ENCODE measurements at places on chromosomes 16 and 17.

GRCh38 chr17:66345264-66345663, 42.9 kb downstream of the PRKCA start:
- DNase-seq: no peak

- DNase-seq: no peak
Observed at GRCh38 chr16:73205153-73205886, 157.4 kb upstream of the ZFHX3 start.

DNA sequence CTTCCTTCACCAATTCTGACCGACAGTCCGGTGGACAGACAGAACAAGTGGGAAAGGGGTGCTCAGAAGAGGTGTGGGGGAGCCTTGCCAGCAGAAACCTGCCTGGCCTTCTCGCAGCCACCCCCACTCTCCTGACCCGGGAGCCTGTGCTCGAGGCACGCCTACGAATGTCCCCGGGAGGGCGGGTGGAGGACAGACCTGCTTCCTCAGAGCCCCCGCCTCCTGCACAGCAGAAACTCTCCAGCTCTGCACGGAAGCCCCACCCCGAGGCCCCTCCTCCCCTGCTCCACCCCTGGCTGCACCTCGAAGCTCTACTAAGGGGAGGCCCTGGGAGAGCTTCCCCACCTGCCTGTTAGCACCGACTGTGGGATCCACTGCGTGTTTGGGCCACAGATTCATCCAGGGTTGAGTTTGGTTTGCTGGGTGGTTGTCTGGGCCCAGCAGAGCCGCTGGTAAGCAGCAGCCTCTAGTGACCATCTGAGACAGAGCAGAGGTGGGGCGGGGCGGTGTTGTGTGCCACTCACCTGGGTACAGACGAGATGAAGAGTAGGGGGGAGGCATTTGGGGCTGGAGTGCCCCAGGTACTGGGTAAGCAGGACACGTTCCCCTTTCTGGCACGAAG, 6.2 kb downstream of the TAF1C start:
- no peak for DNase-seq

- DNase-seq: no peak
Observed at GRCh38 chr16:23979441-23979840, 143.7 kb downstream of the PRKCB start.

- DNase-seq: no peak
Observed at GRCh38 chr16:77298418-77299360, 99.5 kb downstream of the SYCE1L start.

DNA sequence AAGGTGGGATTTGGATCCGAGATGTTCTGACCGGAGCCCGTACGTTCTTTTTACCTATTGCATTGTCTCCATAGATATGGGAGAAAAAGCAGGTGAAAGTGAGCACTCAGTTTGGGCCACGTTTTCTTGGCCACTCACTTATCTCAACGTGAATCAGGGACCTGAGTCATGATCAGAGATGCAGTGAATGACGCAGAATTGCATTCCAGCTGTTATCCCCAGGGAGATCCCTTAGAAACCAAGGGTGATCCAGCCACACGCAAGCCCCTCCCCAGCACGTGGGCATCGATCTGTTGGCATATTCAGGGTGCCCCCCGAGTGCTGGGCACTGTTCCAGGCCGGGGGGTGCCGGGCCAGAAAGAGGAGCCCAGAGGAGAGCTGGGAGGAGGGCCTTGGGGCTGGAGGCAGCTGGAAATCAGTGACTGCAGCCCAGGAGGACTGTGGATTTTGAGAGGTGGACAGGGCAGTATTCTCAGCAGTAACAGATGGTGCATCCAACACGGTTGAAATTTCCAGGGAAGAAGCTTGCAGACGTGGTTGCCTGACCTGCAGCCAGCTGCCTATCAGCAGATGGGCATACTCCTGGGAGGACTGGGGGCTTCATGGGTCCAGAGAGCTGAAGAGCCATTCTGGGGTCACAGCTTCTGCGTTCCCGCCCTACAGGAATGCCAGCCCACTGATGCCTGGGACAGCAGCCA, 87.2 kb upstream of the CACNG5 start:
- no peak for DNase-seq

GRCh38 chr16:4285167-4285566, 12.3 kb upstream of the TFAP4 start:
- no peak for DNase-seq

GRCh38 chr16:57277586-57277985, 6.9 kb downstream of the PLLP start:
- DNase-seq: peak; percentile 22

DNA sequence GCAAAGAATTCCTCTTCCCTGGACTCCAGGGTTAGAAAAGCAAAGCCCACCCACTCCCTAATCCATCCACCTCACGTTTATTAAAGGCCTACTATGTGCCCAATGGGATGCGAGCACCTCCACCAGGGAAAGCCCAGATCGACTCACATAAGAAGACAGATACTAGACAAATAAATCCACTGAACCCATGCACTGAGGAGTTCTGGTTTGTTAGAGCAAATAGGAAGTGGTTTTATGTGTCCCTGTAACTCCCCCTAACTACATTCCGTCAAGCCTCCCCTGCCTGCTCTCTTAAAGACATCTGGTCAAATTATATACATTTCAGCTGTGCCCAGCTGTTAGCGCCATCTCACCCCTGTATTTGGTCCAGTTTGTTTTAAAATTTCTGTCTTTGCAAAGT, 218.5 kb upstream of the RPL38 start:
- no peak for DNase-seq

DNA sequence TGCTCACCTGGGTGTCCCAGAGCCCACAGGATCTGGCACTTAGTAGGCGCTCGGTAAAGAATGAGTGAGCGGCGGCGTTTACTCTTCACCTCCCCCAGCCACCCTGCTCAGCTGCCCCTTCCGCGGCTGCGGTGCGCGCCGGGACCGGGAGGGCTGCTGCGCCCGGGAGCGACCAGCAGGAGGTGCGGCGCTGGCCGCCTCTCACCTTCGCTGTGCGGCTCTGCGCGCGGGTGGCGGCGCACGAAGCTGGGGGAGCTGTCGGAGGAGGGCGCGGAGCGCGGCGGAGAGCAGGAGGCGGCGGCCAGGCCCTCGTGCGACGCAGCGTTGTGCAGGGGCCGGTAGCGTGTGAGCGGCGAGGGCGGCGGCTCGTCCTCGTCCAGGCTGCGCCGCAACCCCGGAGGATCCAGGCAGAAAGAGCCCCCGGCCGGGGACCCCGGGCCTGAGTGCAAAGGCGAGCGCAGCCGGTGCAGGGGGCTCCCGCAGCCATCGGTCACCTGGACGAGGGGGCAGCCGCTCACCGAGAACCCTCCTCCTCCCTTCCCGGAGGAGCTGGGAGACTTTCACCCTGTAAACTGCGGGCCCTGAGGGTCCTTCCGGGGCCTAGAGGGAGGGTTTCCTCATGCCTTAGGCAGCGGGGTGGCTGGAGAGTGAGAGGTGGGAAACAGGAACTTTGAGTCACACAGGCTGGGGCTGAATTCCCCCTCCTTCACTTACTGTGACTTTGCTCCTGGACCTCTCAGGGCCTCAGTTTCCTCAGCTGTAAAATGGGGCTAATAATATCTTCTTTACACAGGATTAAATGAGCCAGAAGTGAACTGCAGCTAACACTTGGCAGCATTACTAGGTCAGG, 12.5 kb downstream of the SAMD14 start:
- DNase-seq: peak; percentile 53

DNA sequence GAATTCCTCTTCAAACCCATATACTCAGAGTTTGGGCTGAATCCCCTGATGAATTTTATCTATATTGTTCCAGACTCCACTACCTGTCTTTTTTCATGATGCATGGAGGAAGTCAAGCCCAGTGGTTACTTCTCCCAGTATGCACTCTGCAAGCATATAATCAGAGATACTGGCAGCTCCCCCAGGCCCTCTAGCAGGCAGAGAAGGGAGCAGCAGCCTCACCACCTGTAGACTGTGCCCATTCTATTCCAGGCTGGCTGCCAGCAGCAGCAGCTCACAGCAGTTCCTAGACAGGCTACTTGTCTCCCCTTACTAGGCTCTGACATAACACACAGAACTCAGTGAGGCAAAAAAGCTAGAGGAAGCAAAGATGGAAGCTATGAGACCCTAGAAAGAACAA, 3.4 kb downstream of the MKS1 start:
- DNase-seq: no peak

- no peak for DNase-seq
Observed at GRCh38 chr16:57310801-57311200, 26.3 kb upstream of the PLLP start.

- DNase-seq: peak; percentile 42
Observed at GRCh38 chr17:29176558-29177351, 3.4 kb downstream of the MYO18A start.

- DNase-seq: peak; percentile 65
Observed at GRCh38 chr16:19886073-19886941, 1.7 kb upstream of the GPRC5B start.

DNA sequence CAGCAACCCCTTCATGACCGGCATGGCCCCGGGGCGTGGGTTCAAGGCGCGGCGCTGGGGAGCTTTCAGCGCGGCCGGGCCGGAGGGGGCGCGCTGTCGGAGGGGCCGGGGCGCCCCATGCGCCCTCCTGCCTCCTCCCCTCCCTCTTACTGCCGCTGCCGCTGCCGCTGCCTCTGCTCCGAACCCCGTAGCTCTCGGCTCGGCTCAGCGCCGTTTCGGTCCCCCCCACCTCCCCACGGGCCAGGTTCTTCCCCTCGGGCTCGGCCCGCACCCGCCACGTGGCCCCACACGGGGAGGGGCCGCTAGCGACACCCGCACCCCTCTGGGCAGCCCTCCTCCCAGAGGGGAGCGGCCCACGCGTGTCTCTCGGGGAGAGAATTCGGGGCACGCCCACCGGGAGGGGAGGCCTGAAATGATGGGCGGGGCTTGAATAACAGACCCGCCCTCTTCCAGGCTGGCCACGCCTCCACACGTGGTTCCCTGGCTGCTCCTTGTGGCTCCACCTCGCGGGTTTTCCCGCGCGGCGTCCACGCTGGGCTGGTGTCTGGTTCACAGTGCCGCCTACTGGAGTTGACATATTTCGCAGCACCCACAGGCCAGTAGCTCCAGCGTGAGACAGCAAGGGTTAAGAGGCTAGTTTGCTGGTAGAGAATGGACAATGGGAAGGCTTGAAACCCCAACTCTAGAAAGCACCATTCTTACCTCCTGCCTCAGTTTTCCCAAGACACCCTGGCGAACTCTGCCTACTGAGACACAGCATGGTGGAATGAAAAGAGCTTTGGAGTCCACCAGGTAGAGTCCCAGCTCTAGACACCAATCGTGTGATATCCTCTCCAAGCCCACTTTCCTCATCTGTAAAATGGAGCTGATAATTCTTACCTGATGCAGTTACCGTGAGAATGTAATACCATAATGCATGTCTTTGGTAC, at the start of gene KCNH4:
Gene KCNH4, minus strand, starts transcription at position 221 of the 929 bp plus-strand sequence. Its CDS starts 197 bp downstream, at position 24.
- DNase-seq: peak; percentile 85

DNA sequence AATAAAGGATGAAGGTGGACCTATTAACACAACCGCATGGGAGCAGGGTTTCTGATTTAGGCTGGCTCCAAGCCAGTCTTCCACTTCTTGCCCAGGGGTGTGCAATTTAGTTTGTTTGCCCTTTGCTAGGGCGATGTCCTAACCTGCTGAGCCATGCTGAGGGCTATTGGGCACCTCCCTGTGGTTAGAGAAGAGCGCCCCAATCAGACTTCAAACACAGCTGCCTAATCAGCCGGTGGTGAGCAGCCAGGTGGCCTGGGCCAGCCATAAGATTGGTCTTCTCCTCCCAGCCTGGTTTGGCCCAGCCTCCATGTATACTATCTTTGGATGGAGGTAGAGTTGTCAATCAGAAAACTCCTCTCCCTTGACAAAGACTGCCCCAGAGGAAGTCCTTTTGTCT, 15.7 kb downstream of the TMEM94 start:
- no peak for DNase-seq

GRCh38 chr17:73546770-73547536, 97.3 kb downstream of the SDK2 start:
- no peak for DNase-seq
